Vagina (tissue), 2 donors: ENCODE measurements at places on chromosomes 4 and X. TPM values are rescaled to one million over a fixed set of nuclear protein-coding genes. Genes with fewer than 3 reads are reported as not detected.

- no peak for DNase-seq
These were observed 211.5 kb downstream of the FRAS1 start for GRCh38 chr4:78268597-78268996.

DNA sequence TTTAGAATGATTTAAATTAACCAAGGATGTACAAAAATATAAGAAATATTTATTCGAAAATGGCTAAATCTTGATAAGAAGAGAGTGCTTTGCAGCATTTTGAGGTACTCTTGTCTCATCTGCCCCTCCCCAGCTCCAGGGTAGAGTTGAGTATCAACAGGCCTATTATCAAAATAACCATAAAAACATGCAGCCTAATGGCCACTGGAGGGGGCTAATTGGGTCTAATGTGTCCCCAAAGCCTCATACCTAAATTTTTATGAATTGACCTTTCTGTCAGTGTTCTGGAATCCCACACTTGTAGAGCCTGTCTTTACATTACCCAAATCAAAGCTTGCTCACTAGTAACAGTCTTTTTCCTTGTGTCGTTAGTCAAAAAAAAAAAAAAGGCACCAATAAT lies 544.9 kb upstream of the CPXCR1 start:
- no peak for DNase-seq

Gene IL21
- total RNA-seq, result not detected

Gene SLC10A6
- total RNA-seq, result 28.2 TPM

Gene TLR10
- total RNA-seq, result not detected

Gene CTAG1B
- total RNA-seq, result not detected

Gene DCK
- 10.3 TPM for total RNA-seq

Gene OPN1MW3
- total RNA-seq, result not detected
